NCI-H1105 treated with DMSO at 0.1 percent for 48 hours (cell line): ENCODE measurements at places on chromosomes 2 and 18.

GRCh38 chr2:217225596-217225995 is 365.7 kb upstream of the TNP1 start:
- no peak for DNase-seq

DNA sequence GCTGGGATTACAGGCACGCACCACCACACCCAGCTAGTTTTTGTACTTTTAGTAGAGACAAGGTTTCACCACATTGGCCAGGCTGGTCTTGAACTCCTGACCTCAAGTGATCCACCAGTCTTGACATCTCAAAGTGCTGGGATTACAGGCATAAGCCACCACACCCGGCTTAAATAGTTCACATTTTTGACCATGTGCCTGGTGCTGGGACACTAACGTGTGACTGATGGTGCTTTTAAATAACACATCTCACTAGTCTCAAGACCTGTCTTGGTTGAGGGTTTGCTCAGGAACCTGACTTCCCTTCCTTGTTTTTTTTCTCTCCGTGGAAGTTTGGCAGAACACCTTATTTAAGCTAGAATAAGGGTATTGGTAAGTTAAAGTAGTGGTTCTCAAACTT is 8.5 kb downstream of the FMNL2 start:
- no peak for DNase-seq

GRCh38 chr2:53737091-53737490 is 30.5 kb upstream of the CHAC2 start:
- no peak for DNase-seq

DNA sequence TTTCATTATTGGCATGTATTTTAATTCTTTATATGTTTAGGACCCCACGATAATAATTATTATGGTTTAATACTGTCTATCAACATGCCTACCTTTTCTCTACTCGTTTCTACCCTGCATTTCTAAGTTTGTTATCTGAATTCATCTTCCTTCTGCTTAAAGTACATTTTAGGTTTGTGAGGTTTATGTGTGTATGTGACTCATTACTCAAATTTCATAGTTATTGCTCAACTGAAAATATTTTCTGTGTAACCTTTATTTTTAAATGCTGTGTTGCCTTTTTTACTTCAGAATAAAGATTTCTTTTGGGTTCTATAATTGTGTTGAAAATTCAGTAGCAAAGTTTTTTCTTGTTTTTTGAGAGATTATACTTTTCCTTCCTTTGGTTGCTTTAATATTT is 933.9 kb upstream of the LRRTM1 start:
- no peak for DNase-seq

GRCh38 chr2:15638720-15639119 is 47.1 kb downstream of the DDX1 start:
- no peak for DNase-seq
